ENCODE measurements at places on chromosomes 5 and 9. TPM values are rescaled to one million over a fixed set of nuclear protein-coding genes. Genes with fewer than 3 reads are reported as not detected.

Gene TMEM267
- 4.4 TPM for total RNA-seq

DNA sequence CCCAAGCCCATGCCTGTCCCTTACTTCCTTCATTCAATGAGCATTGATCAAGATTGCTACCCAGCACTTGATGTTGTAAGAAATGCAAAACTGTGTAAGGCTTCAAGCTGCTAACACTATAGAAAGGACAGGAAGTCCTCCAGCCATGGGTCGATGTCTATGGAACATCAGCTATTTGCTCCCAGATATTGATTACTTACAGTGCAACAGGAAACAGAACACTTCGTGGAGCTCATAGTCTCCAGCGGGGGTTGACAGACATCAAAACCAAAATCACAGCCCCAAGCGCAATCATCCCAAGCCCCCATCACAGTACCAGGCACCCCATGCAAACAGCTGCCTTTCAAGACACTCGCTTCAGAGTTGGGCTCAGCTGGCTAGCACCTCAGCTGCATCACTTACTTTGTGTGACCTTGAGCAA, 26.8 kb upstream of the DUSP1 start:
- peak overlapping the region; percentile 63 for H3K27ac ChIP-seq
- no peaks in the 10 kb centered on the region for H3K4me1 ChIP-seq
- no peak overlapping the region for H3K4me3 ChIP-seq

GRCh38 chr5:50726475-50727148, 60.2 kb downstream of the PARP8 start:
- H3K4me3 ChIP-seq: no peak overlapping the region
- H3K36me3 ChIP-seq: no peaks in the 10 kb centered on the region
- DNase-seq: no peak
- no peak overlapping the region for H3K27ac ChIP-seq
- H3K4me1 ChIP-seq: no peaks in the 10 kb centered on the region

- H3K4me3 ChIP-seq: no peak overlapping the region
- no peaks in the 10 kb centered on the region for H3K27me3 ChIP-seq
- H3K27ac ChIP-seq: no peak overlapping the region
- no peaks in the 10 kb centered on the region for H3K4me1 ChIP-seq
- DNase-seq: no peak
- no peaks in the 10 kb centered on the region for H3K36me3 ChIP-seq
Measured at GRCh38 chr9:111237447-111237846, 92.6 kb downstream of the OR2K2 start.

DNA sequence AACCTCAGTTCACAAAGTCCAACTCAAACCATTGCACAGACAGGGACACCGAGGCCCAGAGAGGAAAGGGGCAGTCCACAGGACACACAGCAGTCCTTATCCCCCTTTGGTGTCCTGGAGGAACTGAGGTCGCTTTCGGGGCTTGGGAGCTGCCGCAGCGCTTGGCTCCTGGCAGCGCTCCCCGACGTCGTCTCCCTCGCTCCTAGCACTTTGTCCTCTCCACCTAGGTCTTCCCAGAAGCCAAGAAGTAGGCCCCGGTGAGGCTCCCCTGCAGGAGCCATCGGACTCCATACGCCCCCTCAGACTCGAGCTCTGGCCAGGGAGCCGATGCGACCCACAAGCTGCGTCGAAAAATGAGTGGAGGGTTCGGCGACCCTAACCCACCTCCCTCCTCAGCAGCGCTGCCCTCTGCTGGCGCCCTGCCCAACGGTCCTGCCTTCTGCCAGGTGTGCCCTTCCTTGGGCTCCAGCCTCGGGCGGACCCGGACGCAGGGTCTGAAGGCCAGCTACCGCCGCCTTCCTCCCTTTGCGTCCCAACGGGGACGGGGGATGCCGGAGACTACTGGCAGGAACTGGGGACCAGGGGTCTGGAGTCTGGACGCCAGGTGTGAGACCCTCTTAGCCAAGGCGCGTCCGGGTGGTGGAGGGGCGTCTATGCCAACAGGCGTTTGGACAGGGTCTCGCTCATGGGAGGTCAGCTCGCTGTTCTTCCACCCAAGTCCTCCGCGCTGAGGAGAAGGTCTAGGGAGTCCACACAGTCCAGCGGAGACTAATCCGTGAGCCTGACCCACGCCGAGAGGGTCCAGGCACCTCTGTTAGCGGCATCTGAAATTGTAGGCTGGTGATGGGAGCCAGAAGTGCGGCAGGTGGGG, 2.1 kb upstream of the PRDM12 start:
- no peak overlapping the region for H3K4me3 ChIP-seq
- no peak for DNase-seq
- H3K27ac ChIP-seq: no peak overlapping the region
- no peaks in the 10 kb centered on the region for H3K36me3 ChIP-seq

DNA sequence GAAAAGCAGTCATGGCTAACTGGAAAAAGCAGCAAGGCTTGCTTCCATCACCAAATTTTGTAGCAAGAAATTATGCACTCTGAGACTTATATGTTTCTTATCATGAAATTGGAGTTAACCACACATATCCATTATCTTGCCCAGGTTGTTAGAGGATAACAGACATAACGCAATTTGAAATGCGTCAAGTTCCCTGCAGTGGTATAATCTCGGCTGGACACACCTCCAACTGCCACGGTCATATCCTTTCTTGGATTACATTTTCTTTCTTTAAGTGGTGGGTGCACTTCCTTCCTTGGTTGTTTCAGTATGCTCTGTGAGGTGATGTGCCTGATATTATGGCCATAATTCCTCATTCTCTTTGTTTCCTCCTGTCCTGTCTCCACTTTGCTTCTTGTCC, 695.0 kb upstream of the DMAC1 start:
- no peaks in the 10 kb centered on the region for H3K4me1 ChIP-seq
- no peak overlapping the region for H3K4me3 ChIP-seq
- no peak overlapping the region for H3K27ac ChIP-seq
- no peak for DNase-seq
- no peaks in the 10 kb centered on the region for H3K36me3 ChIP-seq

GRCh38 chr5:1550287-1551076, 26.7 kb upstream of the LPCAT1 start:
- no peak overlapping the region for H3K4me3 ChIP-seq
- no peak overlapping the region for H3K27ac ChIP-seq
- H3K4me1 ChIP-seq: no peaks in the 10 kb centered on the region
- no peaks in the 10 kb centered on the region for H3K36me3 ChIP-seq
- DNase-seq: peak; percentile 31

GRCh38 chr9:121818016-121818661, 166.7 kb downstream of the DAB2IP start:
- no peak overlapping the region for H3K27ac ChIP-seq
- no peak overlapping the region for H3K4me3 ChIP-seq
- no peaks in the 10 kb centered on the region for H3K36me3 ChIP-seq
- no peaks in the 10 kb centered on the region for H3K4me1 ChIP-seq

DNA sequence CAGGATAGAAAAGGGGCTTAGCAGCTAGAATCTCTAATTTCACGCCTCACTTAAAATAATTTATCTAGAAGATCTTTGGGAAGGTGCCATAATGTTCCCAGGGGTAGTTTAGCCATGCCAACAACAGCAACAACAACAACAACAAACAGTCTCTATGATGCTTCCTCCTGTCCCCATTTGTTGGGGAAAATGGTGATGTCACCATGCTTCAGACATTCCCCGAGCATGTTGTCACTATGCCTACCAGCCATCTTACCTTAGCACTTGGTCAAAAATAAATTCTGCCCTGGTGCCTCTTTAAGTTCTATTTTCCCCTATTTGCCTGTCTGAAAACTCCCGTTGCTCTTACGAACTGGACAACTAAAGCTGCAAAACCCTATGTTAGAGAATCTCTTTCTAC, 76.6 kb downstream of the KCNN2 start:
- no peak overlapping the region for H3K4me3 ChIP-seq
- H3K36me3 ChIP-seq: no peaks in the 10 kb centered on the region
- H3K27ac ChIP-seq: no peak overlapping the region
- H3K27me3 ChIP-seq: no peaks in the 10 kb centered on the region

Data from right lobe of liver (tissue), 6 donors.